Bronchial epithelial cell (primary cell): ENCODE measurements at places on chromosomes 16 and 17. TPM values are rescaled to one million over a fixed set of nuclear protein-coding genes. Genes with fewer than 3 reads are reported as not detected.

DNA sequence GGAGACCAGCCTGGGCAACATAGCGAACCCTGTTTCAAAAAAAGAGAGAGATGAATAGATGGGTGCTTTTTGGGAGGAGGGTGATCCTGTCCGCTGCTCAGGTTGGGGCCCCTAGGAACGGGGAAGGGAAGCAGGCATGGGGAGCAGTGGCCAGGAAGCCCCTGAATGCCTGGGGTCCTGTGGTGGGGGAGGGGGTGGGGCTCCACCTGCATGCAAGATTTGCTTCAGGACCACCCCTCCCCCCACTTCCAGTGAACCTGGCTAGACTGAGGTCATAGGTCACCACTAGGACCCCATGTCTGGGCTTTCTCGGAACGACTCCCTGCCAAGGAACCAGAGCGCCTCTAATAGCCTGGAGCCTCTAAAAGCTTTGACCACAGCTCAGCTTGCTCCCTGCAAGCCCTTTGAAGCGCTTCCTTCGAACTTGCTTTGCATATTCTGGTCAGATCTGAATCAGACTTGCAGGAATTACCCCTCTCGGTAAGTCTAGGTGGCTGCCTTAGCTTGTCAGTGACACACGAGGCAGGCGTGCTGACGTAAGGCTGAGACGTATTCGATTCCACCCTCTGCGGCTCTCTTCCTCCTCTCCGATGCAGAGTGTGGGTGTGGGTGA, 3.7 kb downstream of the SOCS3 start:
- DNase-seq = peak; percentile 98

- DNase-seq = no peak
Measured at GRCh38 chr17:5971969-5972368, 98.2 kb upstream of the WSCD1 start.

DNA sequence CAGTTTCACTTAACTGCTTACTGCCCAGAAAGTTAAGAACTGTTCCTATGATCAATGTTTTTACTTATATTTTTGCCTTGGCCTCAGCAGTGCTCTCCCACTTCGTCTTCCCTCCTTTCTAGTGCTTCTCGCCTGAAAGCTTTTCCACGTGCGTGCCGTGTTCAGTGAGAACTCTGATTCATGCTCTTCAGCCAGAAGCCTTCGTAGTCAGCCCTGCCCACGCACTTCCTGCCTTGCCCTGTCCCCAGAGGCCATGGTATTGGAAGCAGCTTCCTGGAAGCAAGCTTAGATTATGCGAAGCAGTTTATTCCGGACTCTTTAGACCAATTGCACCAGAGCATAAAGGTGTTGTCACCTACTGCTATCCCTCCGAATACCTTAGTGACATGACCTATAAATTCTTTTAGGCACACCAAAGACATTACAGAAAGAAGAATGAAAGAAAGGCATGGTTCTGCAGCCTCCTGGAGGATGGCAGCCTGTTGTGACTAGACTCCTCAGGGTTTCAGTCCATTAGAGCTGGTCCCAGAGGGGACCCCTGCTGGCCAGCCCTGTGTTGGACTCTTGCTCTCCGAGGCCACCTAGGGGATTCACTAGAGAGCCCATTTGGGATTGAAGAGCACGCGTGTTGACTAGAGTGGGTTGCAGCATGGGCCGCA, 105.2 kb downstream of the RPTOR start:
- peak; percentile 81 for DNase-seq

The NBR1 gene
- total RNA-seq = 51.9 and 74.5 TPM in 2 replicates

The FOXL1 gene
- 1.1 and 1.5 TPM in 2 replicates for total RNA-seq

The DNAH2 gene
- total RNA-seq = under 0.01 and 0.26 TPM in 2 replicates

The TRIM37 gene
- total RNA-seq = 29.0 and 29.4 TPM in 2 replicates

The GAST gene
- total RNA-seq = 0.90 TPM in 1 of 2 replicates, not detected in the other

The CLEC18B gene
- 0.79 and 1.4 TPM in 2 replicates for total RNA-seq
